A172 (cell line): ENCODE measurements at places on chromosomes 5 and 9.

GRCh38 chr5:113132564-113132963 is 156.0 kb downstream of the DCP2 start:
- DNase-seq: no peak

DNA sequence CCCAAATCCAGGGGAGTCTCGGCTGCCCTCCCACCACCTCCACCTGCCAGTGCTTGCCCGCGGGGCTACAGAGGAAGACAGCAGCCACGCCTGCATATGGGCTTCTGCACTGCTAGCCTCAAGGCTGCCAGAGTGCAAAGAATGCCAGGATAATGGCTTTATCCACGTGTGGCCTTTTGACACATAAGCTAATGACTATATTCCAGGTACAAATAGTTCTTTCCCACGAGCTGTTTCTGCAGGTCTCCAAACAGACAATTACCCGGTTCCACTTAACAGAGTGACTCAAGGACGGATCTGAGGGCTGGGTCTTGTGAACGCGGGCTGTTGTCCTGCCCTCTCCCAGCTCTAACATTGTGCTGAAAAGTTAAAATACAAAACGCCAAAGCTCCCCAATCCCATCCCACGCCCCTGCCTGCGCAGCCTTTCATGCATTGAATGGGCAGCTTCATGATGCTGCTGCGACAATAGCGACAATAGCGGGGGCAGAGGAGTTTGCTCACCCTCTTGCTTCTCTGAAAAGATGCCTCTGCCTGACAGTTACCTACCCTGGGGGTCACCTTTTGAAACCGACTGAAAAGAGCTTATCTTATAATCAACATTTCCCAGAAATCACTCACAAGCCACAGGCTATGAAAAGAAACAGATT is 39.1 kb upstream of the MSH3 start:
- DNase-seq: no peak

DNA sequence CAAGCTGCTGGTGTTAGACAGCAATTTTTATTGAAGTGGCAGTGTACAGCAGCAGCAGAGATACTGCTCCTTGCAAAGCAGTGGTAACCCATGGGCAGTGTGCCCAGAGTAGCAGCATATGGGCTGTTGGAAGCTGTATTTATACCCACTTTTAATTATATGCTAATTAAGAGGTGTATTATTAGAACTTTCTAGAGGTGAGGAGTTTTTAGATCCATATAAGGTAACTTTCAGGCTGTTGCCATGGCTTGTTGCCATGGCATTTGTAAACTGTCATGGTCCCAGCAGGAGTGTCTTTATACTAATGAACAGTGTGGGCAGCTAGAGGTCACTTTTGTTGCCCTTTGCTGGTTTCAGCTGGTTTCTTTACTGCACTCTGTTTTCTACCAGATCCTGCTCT is 3.7 kb upstream of the PJA2 start:
- peak; percentile 73 for DNase-seq

DNA sequence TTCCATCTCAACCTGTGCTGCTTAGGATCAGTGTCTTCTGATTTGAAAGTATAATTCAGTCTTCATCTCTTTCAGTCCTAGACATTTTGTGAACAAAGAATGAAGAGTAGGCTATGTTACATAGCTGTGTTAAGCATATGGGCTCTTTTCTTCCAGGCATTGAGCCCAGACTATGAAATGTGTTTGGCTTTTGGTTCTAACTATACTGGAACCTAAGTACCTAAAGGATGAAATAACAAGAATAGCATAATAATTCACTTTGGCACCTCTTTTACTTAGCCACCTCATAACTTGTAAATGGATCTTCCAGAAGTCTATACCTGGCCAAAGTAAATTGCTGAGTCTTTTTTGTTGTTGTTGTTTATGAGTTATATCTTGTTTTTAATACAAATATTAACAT is 71.4 kb downstream of the SLF1 start:
- DNase-seq: no peak

DNA sequence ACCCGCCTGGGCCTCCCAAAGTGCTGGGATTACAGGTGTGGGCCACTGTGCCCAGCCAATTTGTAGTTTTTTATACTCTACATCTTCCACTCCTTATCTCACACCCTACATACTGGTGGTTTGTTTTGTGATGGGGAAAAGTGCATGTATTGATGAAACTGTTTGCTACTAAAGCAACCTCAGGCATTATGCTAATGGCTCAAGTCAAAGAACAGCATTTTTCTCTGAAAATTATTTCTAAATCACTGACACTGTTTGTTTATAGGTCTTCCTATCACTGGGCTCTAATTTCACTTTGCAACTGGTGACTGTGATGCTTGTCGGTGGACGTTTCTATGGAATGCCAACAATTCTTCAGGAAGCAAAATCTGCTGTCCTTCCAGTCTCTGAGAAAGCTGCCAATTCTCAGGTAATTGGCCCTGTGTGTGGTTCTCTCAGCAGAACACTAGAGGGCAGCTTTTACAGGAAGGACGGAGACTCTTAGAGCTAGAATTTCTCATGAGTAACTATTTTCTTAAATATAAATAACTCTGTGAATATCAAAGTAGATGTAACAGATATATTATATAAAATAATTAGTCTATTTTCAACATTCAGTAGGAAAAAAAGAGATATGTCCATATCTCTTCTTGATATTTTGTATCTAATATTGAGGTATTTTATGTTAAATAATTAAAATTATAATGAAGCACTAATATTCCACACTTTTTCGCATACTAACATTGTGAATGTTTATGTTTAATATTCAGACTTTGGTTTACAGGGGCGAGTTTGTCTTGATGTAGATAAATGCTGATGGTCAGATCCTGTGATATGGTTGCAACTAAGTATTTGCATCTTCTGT is 244.1 kb downstream of the ADGRV1 start:
- peak; percentile 51 for DNase-seq

DNA sequence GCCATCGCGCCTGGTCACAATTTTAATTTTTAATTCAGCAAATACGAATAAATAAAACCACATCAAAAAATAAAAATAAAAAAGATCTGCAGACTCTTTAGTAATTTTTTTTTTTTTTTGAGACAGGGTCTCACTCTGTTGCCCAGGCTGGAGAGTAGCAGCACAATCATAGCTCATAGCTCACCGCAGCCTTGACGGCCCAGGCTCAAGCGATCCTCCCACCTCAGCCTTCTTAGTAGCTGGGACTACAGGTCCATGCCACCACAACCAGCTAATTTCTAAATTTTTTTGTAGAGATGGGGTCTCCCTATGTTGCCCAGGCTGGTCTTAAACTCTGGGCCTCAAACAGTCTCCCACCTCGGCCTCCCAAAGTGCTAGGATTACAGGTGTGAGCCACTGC is 14.2 kb downstream of the NANS start:
- DNase-seq: no peak

DNA sequence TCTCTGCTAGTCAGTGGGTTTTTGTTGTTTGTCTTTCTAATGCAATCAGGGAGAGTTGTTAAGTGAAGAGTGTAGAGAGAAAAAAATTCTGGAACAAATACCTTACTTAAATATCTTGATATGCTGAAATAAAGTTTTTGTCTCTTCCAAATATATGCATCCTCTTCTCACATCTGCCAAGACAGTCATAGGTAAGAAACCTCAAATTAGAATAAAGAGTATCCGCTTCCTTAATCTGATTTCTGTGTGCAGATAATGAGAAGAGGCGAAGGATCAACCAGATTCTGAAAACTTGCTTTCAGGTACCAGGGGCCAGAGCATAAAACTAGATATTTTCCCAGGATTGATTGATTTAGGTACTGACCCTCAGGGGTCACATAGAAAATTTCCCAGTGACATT is 11.3 kb upstream of the IL6ST start:
- DNase-seq: no peak

- no peak for DNase-seq
These were observed 5.4 kb downstream of the SLC6A19 start for GRCh38 chr5:1206521-1207412.
